ENCODE measurements at places on chromosomes 13 and 19. TPM values are rescaled to one million over a fixed set of nuclear protein-coding genes. Genes with fewer than 3 reads are reported as not detected.
A peak's percentile ranks its signal among the peaks of the same experiment; 100 is the strongest.

DNA sequence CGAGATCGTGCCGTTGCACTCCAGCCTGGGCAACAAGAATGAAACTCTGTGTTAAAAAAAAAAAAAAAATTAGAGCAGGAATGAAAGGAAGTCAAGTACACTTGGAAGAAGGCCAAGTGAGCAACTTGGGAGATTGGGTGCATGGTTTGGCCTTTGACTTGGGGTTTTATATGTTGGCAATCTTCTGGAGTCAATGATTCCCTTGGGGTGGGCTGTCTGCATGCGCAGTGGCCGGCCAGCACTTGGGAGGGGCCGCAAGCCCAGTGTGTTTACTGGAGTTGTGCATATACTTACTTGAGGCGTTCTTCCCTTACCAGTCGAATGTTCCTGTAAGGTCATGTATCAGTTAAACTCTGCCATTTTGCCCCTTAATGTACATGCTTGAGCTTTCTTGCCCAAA is 103.9 kb downstream of the FAM216B start:
- DNase-seq, result no peak

GRCh38 chr19:54299515-54299914 is 13.5 kb downstream of the LILRA5 start:
- no peak for DNase-seq

- DNase-seq, result no peak
Observed at GRCh38 chr13:46659413-46660065, 106.6 kb downstream of the LRCH1 start.

DNA sequence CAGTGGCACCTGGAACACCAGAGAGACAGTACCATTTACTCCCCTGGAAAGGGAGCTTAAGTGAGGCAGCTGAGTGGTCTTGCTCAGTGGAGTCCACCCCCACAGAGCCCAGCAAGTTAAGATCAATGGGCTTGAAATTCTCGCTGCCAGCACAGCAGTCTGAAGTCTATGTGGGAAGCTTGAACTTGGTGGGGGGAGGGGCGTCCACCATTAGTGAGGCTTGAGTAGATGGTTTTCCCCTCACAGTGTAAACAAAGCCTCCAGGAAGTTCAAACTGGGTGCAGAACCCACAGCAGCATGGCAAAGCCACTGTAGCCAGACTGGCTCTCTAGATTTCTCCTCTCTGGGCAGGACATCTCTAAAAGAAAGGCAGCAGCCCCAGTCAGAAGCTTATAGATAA is 30.3 kb upstream of the CEACAM4 start:
- no peak for DNase-seq

DNA sequence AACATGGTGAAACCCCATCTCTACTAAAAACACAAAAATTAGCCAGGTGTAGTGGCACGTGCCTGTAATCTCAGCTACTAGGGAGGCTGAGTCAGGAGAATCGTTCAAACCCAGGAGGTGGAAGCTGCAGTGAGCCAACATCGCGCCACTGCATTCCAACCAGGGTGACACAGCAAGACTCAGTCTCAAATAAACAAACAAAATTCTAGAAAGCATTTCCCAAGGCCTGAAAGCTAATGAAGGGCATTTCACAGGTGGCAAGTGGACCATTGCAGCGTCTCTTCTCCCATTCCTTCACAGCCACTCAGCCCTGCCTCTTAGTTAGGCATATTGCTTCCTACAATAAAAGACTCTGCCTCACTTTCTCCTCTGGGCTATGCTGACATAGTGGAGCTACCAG is 13.5 kb upstream of the RXFP2 start:
- DNase-seq, result no peak

GRCh38 chr19:1313695-1314613 is 28.3 kb downstream of the EFNA2 start:
- DNase-seq, result no peak

DNA sequence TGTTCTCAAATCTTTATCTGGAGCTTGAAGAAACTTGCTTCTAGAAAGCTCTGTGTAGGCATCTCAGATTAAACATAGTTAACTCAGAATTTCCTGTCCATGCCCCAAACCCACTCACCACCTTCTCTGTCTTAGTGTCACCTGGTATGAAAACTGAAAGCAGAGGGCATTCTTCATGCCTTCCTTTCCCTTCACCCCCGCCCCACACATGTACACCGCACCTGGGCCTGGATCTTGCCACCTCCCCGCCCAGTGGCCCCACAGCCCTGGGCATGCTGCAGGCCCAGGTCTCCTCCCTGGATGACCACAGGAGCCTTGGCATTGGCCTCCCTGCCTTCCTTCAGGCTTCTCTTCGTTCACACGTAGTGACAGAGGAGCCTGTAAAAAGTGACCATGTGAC is 15.8 kb downstream of the CFAP97D2 start:
- DNase-seq, result no peak

DNA sequence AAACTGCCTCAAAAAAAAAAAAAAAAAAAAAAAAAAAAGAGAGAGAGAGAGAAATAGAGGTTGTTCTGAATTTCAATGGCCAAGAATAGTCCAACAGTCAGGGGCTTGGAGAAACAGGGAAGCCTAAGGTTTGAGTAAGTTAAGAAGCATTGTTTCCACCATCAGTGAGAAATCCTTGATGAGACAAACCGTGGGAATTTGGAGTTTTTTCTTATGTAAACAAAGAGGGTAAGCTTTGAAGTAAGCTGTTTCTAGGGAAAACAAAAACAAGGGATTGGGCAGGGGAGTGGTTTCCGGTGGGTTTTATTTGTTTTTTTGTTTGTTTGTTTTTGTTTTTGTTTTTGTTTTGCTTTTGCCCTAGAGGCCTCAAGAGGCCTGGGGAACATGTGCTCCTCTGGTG is 11.2 kb upstream of the ERVV-1 start:
- no peak for DNase-seq

DNA sequence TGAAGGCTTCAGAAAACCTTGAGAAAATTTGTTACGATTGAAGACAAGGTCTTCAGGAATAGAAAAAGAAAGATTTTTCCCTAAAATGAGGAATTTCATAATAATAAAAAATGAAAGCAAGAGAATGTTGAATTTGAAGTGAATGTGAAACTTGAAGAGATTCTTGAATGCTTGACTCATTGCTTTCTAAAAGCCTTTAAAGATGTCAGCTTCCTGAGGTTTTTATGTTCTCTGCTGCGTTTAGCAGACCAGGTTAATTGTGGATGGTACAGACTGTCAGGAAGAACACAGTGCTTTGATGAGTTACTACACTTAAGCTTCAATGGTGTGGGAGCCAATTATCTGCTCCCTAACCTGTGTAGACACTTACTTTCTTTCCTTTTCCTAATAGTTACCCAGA is 96.3 kb upstream of the FNDC3A start:
- no peak for DNase-seq

DNA sequence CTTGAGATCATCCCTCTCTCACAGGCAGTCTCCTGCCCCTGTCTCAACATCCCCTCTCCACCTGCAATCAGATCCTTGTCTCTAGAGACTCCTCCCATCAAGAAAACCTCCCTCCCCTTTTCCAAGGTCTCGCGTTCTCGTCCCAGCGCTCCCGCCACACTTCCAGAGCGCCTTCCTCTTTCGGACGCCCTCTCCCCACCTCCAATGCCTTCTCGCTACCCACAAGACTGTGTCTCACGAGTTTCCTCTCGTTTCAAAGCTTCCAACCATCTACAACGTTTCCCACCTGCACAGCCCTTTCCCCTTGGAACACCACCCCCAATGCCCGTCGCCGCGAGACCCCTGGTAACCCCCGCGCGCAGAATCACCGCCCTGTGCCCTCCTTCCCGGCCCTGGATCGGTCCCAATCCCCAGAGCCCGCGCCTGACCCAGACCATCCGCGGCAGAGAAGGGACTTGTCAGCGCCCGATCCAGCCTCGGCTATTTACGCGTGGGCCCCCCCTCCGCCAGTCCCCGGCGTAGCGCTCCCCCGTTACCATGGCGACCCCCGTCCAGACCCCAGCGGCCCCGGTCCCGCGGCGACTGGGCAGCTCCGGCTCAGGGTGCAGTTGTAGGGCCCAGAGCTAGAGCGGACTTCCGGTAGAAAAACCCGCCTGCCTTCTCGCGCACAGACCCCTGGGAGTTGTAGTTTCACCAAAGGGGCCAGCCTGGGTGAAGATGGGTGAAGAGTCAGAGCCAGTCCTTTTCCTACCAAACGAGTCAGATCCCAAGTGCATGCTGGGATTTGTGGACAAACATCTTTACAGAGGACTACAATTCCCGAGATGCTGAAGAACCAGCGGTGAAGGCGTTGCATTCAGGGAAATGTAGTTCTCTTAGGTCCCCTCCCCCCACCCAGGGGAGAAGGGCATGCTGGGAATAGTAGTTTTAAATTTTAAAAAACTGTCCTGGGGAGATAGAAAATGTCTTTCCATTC is at the start of gene AP2S1:
Gene AP2S1, minus strand, starts transcription at position 619 of the 976 bp plus-strand sequence. Its CDS starts 80 bp downstream, at position 539.
- peak; percentile 99 for DNase-seq

GRCh38 chr19:49019242-49019932 is 2.5 kb upstream of the LHB start:
- peak; percentile 86 for DNase-seq

DNA sequence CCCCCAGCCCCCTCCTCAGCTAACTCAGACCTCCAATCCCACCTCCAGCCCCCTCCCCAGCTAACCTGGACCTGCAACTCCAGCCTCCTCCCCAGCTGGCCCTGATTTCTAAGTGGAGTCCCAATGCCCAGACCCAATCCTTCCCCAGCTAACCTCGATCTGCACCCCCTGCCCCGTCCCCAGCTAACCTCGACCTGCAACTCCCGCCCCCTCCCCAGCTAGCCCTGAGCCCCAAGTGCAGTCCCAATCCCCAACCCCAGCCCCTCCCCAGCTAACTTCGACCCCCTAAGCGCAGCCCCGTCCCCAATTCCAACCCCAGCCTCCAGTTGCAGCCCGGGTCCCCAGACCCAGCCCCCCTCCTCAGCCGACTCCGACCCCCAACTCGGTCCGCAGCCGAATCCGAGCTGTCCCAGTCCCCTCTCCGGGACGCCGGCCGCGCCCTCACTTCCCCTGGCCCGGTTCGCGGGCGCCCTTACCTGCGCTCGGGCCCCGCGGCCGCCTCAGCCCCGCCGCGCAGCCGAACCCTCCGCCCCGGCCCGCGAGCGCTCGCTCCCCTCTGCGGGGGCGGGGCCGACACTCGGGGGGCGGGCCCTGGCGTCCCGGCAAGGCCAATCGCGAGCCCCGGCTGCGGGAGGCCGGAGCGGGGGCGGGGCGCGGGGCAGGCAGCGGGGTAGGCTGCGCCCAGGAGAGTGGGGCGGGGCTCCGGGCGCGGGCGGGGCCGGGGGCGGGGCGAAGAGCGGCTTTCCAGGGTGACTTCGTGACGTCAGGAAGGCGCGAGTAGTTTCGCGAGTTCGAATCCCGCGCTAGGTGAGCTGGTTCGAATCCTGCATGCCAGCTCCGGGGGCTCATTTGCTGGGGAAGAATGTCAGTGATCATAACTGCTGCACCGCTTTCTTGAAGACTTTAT is at the start of gene GNG7:
Gene GNG7, minus strand, starts transcription at position 525 of the 907 bp plus-strand sequence. CDS start 182,006 bp downstream, outside the sequence.
- DNase-seq, result peak; percentile 94

DNA sequence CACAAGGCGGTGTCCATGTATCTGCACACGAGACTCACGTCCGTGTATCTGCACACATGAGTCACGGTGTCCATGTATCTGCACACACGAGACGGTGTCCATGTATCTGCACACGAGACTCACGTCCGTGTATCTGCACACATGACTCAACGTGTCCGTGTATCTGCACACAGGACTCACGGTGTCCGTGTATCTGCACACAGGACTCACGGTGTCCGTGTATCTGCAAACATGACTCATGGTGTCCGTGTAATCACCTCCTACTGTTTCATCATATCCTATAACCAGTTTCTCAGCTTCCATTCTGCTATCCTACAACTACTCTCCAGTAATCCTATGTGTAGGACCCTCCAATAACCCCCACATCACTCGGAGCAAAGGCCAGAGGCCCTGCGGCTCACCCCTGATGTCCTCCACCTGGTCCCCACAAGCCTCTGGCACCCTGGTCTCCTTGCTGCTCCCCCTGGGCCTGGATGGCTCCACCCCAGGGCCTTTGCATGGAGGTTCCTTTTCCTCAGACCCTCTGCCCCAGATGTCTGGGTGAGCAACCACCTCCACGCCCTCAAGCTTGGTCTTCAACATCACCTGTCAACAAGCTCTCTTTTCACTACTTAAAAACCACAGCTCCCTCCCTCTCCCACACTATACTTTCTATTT is 2.5 kb upstream of the TMEM255B start:
- no peak for DNase-seq

DNA sequence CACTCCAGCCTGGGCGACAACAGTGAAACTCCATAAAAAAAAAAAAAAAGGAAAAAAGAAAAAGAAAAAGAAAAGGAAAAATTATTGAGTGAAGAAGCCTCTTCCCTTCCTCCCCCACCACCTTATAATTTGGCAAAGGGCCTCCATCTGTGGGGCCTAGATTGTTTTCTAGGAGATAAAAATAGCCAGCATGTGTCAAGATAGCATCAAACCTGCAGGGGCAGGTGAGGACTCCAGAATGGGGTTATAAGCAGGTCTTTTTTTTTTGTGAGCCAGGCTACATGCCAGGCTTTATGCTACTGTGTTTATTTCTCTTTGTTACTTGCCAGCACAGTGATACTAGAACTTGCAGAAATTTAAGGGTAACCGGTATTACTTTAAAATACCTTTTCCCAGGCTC is 11.7 kb upstream of the TRIM13 start:
- DNase-seq, result no peak

GRCh38 chr19:49896863-49897621 is at the start of gene IL4I1:
TSS of gene IL4I1 (minus strand) at chr19:49896887. CDS start at chr19:49896160, 727 bp downstream.
- DNase-seq, result no peak

GRCh38 chr13:95411428-95412040 is 110.3 kb upstream of the ABCC4 start:
- no peak for DNase-seq

DNA sequence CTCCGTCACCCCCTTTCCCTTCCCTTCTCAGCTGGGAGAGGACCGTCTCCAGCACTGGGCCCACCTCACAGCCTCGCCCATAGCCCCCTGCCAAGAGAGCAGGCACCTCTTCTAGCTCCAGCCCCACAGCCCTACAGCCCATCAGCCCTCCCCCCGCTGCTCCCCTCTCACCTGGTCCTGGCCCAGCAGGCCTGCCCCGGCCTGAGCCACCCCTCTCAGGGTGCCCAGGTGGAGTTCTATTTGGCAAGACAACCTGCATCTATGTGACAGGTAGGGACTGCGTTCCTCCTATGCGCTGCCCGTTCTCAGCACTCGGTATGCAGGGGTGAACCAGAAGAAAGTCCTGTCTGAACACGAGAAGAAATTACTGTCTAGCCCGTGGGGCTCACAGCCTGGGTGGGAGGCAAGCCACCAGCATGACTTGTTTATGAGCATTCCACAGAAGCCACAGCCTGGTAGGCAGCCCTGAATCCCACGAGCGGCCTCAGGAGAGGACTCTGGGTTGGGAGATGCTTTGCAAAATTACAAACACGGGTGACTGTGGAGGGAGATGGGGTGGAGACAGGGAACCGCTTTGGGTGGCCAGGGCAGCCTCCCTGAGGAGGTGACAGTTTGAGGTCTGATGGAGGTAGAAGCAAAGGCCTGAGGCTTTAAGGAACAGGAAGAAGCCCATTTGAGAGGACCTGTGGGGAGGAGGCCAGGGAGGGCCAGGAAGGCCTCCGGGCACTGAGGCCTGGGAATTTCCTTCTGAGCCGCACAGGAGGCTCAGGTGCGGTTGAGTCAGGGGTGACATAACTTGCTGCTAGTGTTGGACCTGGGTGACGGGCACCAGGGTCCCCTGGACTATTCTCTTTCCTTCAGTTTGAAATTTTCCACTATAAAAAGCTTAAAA is 1.2 kb upstream of the PLEKHF1 start:
- DNase-seq, result no peak

- no peak for DNase-seq
Observed at GRCh38 chr19:46205183-46205984, 24.2 kb upstream of the IGFL1 start.

EPS8L1 gene
- 24.0 TPM for total RNA-seq

OR10H1 gene
- not detected for total RNA-seq

CDX2 gene
- total RNA-seq, result not detected

FLT3LG gene
- 2.1 TPM for total RNA-seq

CEACAM6 gene
- not detected for total RNA-seq

LILRA1 gene
- not detected for total RNA-seq

FXYD1 gene
- 6.8 TPM for total RNA-seq

ZNF460 gene
- total RNA-seq, result 65.9 TPM
